ENCODE measurements at places on chromosomes 5 and 9.
A peak's percentile ranks its signal among the peaks of the same experiment; 100 is the strongest.

GRCh38 chr5:54243483-54244080, 66.8 kb downstream of the ARL15 start:
- no peak for DNase-seq

DNA sequence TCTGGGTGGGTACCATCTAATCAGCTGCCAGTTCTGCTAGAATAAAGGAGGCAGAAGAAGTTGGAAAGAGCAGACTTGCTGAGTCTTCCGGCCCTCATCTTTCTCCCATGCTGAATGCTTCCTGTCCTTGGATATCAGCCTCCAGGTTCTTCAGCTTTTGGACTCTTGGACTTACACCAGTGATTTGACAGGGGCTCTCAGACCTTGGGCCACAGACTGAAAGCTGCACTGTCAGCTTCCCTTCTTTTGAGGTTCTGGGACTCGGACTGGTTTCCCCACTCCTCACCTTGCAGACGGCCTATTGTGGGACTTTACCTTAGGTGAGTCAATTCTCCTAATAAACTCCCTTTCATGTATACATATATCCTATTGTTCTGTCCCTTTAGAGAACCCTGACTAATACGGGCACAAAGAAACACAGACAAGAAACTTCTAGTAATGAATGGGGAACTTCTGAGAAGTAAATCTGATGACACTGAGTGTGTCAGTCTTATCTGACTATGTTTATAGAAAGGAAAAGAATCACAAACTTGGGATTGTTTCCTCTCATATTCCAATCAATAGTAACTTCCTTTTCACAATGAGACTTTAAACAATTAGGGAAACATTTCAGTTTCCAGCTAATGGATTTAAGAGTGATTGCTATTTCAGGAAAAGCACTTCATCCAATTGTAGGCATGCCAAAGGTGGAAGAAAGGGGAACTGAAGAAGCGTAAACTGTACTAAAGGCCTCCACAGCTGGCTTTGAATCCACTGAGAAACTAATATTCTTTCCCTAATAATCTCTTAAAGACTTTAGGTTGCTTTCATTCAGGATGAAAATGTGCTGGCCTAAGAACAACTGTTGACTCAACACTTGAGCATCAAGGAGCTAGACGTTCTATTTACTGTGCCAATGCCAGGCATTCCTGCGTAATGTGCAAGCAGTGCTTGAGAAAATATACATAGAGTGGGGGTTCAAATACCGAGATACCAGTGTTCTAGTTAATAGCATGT, 127.9 kb upstream of the PTGER4 start:
- no peak for DNase-seq

DNA sequence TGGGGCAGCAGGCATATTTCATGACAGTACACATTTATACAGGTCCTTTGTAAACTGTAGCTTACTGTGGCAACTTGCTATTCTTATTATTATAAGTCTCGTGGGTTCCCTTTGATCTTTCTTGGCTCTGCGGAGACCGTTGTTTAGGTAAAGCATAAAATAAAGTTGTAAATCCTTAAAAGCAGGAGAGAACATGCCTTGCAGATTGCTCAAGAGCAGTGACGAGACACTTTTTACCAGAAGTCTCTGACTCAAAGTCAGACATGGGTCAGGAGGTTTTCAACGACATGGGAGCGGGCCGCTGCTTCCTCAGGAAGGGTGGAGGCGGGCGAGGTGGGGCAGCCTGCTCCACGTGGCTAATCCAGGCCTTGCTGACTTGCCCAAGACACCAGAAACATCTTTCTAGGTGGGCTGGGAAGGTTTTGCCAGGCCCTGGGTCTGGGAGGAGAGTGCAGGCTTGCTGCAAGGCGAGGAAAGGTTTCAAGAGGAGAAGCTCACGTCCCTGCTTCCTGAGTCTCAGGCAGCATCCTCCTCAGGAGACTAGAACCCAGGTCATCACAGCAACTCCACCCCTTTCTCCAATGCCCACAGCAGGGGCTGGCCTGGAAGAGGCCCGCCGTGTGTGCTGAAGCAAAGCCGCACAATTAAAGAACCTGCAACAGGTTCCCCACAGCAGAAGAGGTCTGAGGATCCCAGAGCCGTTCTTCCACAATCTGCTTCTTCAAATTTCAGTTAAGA, 6.5 kb downstream of the TBC1D2 start:
- DNase-seq = peak; percentile 70

DNA sequence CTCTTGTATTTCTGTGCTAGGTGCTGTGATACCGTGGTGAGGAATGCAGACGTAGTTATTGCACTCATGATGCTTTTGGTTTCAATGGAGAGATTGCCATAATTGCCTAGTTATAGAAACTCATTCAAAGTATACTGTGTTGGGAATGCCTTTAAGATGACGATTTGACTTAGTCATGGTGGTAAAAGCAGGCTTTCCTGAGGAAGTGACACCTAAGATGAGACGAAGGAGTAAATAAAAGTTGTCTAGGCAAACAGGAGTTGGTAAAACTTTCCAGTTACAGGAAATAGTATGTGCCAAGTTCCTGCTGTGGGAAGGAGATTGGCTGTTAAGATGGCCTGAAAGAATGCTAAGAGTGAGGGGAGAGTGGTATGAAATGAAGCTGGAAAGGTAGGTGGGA, 48.1 kb downstream of the FOCAD start:
- DNase-seq = no peak

- DNase-seq = no peak
Measured at GRCh38 chr5:168334695-168335094, 43.2 kb downstream of the WWC1 start.

GRCh38 chr5:122170620-122171019, 41.3 kb downstream of the ZNF474 start:
- no peak for DNase-seq

DNA sequence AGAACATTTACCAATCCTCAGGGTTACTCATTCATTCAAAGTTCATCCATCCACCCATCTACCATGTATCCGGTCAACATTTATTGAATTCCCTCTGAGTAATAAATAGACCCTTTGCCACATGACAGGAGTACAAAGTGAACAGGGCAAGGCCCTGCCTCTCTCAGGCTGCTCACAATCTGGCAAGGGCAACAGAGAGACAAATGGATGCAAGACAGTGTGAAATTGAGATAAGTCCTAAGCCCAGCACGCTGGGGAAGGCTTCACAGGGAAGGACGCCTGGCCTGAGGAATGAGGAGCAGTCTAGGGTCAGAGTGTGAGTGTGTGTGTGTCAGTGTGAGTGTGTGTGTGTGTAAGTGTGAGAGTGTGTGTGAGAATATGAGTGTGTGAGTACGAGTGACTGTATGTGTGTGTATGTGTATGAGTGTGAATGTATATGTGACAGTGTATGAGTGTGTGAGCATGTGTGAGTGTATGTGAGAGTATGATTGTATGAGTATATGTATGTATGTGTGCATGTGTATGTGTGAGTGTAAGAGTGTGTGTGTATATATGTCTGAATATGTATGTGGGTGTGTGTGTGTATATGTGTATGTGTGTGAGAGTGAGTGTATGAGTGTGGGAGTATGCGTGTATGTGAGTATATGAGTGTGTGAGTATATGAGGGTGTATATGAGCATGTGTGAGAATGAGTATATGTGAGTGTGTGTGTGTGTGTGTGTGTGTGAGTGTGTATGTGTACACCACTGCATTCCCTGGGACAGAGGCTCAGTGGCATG, 145.6 kb downstream of the FSTL4 start:
- DNase-seq = no peak

DNA sequence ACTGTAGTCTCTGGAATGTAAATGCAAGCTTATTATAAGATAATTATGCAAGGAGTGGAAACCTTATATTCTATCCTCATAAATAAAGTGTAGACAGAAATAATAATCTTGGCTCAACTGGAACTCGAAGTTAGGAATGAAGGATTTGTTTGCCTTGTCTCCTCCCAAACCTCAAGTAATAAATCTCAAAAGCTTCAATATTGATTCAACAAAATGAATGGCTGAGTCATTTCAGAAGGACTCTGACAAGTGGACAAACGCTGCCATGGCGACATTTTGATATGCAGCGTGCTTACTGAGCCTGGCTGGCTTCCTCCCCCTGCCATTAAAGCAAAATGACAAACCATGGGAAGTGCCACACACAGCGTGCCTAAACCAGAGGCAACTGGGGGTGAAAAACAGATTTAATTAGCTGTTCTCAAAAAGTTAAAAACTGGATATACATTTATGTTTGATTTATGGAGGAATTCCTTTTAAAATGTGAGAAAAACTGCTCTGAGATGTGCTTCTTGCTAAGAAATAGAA, 10.5 kb upstream of the ADGRV1 start:
- DNase-seq = no peak

DNA sequence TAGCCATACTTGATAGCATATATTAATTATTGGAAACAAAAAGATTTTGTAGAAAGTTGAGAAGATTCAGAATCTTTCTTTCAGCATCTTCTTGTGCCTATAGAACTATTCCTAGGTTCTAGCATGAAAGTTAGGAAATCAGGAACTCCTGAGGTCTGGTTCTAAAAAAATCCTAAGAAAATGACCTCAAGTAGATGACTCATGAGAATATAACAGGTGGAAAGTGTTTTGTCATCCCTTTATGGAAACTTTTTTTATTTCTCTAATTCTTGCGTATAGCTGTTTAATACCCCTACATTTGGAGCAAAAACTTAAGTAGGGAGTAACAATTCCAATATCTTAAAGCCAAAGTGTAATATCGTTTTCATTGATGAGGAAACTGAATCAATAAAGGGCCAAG, 574.1 kb downstream of the NR2F1-AS1 start:
- DNase-seq = no peak

DNA sequence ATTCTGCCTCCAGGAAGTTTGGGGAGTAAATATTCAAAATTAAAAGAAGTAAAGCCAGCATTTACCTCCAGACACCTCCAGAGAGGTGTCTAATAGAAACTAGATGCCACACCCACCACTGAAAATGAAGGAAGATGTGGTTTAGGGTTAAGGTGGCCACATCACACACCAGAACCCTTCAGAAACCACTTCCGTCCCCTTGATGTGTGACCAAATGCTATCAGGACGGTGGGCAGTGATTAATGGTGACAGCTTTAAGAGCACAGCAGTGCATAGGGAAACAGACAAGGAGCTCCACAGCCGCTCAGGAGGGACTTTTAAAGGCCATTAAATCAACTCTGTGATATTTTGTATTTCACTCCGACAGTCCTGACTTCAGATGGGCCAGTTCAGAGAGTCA, 295.2 kb downstream of the BRINP1 start:
- no peak for DNase-seq

DNA sequence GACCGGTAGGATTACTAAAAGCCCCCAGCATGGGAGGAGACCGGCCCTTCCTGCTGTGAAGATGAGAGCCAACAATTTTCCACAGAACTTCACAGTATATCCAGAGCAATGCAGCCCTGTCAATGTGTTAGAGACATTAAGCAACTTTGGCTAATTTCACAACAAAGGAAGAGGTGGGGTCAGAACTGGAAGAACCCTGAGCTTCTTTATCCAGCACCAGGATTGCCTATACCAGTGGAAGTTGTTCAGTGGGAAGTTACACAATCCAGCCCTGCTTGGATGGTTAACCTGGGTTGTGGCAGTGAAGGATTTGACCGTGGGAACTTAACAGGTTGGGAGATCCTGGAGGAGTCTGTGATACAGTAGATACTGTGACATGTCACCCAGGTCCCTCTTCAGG, 197.0 kb downstream of the FBN2 start:
- no peak for DNase-seq

- DNase-seq = no peak
Measured at GRCh38 chr5:9037048-9037447, 508.8 kb downstream of the SEMA5A start.

DNA sequence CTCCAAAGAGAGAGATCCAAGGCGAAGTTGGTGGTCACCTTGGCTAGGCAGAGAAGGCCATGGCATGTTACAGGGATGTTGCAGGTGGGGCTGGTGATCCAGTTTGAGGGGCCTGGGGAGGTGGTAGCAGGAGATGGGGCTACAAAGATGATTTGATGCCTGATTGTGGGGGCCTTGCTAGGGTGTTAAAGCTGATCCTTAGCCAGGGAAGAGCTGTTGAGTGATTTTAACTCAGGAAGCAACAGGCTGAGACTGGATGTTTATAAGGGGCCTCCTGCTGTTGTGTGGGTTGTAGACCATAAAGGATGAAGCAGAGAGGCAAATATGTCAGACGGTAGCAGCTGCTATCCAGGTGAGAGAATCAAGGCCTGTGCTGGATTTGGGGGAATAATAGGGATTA, 19.0 kb upstream of the SMAD5 start:
- no peak for DNase-seq

DNA sequence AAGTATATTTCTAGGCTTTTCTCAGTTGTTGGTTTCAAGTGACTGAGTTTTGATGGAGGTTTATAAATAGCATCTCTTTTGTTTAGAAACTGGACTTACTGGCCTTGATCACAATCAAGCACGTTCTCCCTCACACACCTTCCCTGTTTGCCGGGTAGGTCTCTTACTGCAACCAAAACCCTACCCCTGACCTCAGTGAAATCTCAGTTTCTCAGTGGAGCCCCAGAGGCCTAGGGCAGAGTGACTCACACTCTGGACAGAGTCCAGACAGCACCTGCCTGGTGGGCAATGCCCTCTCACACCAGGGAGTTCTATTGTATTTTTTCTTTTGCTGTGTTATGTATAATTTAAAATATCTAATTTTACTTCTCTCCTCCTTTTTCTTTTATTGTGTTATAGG, 48.4 kb upstream of the EPB41L4B start:
- no peak for DNase-seq

DNA sequence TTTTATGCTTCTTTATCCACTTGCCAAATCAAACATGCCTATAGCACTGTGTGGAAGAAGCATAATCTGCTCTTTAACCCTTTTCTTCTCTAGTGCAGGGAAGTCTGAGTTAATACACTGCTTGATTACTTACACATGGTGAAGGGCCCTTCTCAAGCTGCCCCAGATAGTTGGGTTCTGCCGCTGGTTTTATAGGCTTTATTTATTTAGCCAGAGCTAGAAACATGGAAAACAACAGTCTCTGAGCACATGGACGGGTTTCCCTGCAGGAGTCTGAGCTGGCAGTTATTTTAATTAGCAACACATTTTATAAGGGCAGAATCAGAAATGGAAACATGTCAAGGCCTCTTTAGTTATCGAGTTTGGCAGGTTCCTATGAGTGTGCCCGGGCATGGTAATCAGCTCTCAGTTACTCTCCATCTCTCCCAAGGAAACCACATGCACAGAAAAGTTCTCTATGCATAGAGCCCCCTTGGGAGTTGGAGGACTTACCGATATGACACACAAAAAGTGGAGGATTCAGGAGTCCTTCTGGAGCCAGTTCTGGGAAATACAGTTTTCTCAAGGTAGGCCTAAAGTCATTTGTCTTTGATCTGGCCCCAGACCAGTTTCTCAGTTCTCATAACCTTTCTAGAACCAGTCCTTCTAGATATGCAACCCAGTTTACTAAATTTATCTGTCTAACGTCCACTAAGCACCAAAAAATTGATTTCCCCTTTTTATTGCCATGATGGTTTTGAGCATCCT, 564.8 kb downstream of the ACTL7B start:
- no peak for DNase-seq

DNA sequence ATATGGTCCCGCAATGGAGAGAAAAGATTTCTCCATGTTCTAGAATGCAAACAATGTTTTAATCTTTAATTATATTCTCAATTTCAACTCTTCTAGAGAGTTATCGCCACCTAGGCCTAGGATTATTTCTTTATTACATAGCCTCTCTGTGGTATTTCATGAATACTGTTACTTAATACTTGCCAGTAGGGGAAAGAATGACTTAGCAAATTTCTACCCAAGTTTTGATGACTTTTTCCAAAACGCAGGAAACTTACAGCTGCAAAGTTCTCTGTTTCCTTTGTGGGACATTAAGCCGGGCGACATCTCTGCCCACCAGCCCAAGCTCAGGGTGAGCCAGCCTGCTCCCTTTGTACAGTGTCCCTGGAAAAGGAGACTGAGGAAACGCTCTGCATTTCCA, 73.8 kb downstream of the MED27 start:
- DNase-seq = no peak
